ENCODE measurements at places on chromosomes 16 and 17. TPM values are rescaled to one million over a fixed set of nuclear protein-coding genes. Genes with fewer than 3 reads are reported as not detected.

WSCD1 gene
- total RNA-seq, result 1.6 TPM

GRCh38 chr16:70662991-70663523 is 16.7 kb downstream of the IL34 start:
- H3K36me3 ChIP-seq, result peaks cover 35% of the 10 kb centered on the region
- no peaks in the 10 kb centered on the region for H3K27me3 ChIP-seq

GRCh38 chr16:83147244-83147643 is 520.5 kb downstream of the CDH13 start:
- H3K4me3 ChIP-seq, result no peak overlapping the region
- no peak for DNase-seq
- H3K4me1 ChIP-seq, result no peaks in the 10 kb centered on the region
- no peaks in the 10 kb centered on the region for H3K27me3 ChIP-seq

DNA sequence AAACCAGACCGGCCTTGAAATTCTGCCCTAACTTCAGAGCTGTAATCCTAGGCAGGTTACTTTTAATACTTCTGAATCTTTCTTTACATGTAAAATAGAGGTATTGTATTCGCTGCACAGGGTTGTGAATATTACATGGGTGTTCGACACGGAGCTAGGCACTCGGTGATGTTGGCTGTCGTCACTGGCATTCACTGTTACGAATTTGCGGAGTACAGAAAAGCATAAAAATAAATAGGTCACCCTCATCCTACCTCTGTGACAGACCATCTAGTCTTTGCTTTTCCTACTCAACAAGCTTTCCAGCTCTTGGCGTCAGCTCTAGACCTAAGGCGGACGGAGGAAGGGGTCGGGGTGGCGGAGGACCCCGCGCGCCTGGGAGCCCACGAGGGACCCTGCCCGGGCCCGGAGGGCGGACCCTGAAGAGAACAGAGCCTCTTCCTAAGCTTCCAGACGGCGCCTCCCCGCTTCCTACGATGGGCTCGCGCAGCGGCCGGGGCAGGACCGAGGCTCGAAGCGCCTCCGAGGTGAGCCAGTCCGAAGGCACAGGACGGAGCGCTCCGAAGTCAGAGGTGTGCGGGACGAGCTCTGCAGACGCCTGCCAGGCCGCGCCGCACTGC is 879 bp upstream of the SPG7 start:
- H3K27ac ChIP-seq, result peak overlapping the region; percentile 99
- no peaks in the 10 kb centered on the region for H3K27me3 ChIP-seq
- no peak for DNase-seq
- peaks cover 69% of the 10 kb centered on the region for H3K4me1 ChIP-seq

DNA sequence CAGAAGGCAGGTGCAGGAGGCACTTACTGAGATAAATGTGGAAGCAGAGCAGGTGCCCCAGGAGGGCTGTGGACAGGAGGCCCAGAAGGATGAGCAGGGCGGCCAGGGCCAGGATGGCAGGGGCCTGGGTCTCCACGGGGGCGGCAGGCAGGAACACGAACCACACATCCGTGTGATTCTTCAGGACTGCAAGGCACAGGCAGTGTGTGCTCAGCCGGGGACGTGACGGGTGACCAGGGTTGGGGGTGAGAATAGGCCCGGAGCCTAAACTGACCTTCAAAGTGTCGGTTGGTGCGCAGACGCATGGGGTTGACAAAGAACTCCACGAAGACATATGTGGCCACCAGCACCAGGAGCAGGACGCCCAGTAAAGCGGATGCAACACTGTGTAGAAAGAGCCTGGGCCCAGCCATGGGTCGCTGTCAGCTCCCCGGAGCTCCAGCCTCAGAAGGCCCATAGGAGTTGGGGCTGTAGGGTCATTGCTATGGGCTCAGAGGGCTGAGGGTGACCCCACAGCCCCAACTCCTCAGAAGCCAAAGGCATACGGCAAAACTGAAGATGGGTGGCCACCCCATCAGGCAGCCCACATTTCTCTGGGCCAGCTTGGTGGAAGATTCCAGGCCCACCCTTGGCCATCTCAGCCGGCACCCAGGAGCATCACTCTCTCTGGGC is 5.4 kb upstream of the TPPP3 start:
- no peak overlapping the region for H3K27ac ChIP-seq
- DNase-seq, result no peak
- no peaks in the 10 kb centered on the region for H3K27me3 ChIP-seq
- H3K36me3 ChIP-seq, result no peaks in the 10 kb centered on the region
- H3K4me3 ChIP-seq, result no peak overlapping the region

TNP2 gene
- not detected for total RNA-seq

FGF11 gene
- total RNA-seq, result 2.7 TPM

MAPK8IP3 gene
- total RNA-seq, result 37.6 TPM

DNA sequence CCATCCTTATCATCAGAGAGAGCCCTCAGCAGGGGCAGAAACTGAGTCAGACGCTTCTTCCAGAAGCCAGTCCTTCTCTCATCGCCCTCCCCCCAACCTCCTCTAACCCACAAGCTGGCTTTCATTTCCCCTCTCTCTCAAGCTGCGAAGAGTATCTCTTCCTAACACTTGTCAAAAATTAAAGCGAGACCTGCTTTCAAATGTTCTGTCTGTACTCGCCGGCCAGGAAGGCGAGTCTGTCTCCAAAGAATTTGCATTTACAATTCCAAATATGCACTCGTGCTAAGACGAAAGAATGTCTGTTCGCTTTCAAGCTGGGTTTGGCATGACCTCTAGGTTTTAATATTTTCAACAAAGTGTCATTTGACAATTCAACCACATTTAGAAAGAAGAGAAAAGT is 140.4 kb downstream of the RGS9 start:
- DNase-seq, result no peak
- no peaks in the 10 kb centered on the region for H3K4me1 ChIP-seq
- H3K4me3 ChIP-seq, result no peak overlapping the region
- no peaks in the 10 kb centered on the region for H3K36me3 ChIP-seq
- no peak overlapping the region for H3K27ac ChIP-seq

- no peak overlapping the region for H3K27ac ChIP-seq
- H3K4me3 ChIP-seq, result no peak overlapping the region
- no peak for DNase-seq
- no peaks in the 10 kb centered on the region for H3K4me1 ChIP-seq
- H3K27me3 ChIP-seq, result no peaks in the 10 kb centered on the region
Observed at GRCh38 chr16:79998143-79998542, 397.6 kb upstream of the MAF start.
